ENCODE measurements at places on chromosomes 7 and 10.

- no peak for DNase-seq
These were observed 129.8 kb upstream of the TMEM229A start for GRCh38 chr7:124162667-124163066.

GRCh38 chr7:108001764-108002725 lies 916 bp downstream of the LAMB1 start:
- DNase-seq = peak; percentile 53

- DNase-seq = no peak
These were observed 47.9 kb downstream of the MTPN start for GRCh38 chr7:135929249-135929648.

- DNase-seq = no peak
These were observed 21.8 kb downstream of the SLC13A4 start for GRCh38 chr7:135706038-135706742.

DNA sequence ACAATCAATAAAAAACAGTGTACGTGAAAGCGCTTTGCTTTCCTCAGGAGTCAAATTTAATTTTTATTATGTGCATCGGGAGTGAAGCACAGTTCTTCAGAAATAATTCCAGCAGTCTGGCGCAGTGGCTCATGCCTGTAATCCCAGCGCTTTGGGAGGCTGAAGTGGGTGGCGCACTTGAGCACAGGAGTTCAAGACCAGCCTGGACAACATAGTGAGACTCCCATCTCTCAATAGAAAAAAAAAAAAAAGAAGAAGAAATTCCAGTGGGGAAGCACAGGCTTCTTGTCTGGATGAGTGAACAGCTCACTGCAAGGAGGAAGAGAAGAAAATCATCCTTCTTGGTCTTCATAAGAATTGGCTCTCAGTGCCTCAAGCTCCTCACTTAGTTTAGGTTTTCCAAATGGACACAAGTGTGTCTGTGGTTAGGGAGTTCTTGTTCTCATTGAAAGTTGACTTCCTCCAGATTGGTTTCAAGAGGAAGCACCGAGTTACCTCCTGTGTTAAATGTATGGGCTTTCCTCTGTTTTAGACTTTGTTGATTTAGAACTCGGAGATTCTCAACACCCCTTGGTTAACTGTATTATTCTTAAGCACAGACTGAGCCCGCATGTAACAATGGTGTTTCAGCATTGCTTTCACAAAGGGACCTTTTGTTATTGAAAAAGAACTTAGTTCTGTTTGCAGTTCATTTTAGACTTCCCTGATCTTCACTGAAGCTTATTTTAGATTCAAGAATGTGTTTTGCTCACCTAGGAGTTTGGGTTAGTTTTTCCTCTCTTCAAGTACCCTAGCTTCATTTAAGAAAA lies 28.0 kb downstream of the LMTK2 start:
- no peak for DNase-seq

DNA sequence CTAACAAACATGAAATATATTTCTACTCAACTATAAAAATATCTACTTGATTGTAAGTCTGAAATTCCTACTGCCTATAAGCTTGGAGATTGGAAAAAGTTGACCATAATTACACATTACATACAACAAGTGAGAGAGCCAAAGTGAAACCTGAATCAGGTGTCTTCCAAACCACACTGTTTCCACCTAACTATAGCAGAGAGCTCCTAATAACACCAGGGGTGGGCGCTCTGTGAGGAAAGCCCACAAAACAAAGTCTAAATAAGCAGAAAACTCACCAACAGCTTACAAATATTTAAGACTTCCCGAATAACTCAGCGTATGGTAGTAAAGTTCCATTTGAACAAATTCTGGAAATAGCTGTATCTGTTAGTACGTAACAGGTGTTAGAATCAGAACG lies 119.9 kb downstream of the GPR37 start:
- no peak for DNase-seq

GRCh38 chr10:97640868-97641811 lies 669 bp downstream of the PI4K2A start:
- peak; percentile 80 for DNase-seq

DNA sequence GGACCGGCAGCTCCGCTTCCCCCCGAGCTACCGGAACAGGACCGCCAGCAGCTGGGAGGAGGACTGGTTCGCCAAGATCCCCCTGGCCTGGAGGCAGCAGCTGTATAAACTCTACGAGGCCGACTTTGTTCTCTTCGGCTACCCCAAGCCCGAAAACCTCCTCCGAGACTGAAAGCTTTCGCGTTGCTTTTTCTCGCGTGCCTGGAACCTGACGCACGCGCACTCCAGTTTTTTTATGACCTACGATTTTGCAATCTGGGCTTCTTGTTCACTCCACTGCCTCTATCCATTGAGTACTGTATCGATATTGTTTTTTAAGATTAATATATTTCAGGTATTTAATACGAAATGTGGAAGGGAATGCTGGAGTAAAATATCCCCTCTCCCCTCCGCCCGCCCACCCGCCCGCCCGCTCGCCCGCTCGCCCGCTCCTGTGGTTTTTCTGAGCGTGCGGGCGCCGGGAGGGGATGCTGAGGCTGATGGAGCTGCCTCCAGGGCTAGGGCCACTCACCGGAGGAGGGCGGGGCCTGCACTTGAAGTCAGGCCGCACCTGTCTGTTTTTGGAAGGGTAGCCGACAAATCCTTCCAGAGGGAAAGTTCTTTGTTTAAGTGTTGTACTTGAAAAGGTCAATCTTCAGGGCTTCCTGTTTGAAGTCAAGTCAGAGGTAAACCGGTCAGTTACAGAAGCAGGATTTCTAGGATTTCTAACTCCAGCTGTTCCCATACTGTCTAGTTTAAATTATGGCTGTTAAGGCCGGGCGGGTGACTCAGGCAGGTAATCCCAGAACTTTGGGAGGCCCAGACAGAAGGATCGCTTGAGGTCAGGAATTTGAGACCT lies 30.5 kb downstream of the CHST12 start:
- no peak for DNase-seq

DNA sequence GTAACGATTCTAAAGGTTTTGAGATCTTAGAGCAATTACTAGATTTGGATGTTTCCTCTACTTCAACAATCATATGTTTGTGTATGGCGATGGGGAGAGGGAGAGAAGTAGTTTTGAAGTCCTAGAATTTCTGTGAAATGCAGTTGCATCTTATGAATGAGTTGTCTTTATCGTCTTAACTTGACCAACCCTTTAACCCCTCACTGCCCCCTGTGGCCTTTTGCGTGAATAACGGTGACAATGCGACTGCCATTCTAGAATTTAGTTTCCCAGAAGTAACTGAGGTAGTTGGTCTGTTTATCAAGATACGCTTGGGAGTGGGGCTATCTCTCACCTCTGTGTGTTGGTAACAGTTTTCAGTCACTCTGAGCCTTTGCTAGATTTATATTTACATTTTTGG lies 204.6 kb downstream of the HDAC9 start:
- no peak for DNase-seq

GRCh38 chr10:105988848-105989247 lies 1175.7 kb downstream of the SORCS1 start:
- no peak for DNase-seq

DNA sequence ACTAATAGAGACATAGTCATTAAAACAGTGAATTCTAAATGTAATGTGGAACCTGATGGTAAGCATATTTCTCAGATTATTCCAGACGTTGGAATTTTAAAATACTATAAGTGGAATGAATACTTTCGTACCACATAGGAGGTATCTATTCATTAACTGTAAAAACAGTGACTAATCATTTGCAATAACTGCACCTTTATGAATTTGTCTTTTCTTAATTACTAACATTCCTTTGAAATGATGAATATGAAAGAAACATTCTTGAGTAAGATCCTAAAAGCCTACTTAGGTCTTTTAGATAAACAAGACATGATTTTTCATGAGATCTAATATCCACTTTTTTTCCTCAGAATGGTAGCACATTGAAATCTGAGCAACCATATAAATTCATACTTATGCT lies 549.0 kb upstream of the LRRN3 start:
- no peak for DNase-seq

GRCh38 chr10:19971343-19972052 lies 155.3 kb downstream of the PLXDC2 start:
- no peak for DNase-seq

DNA sequence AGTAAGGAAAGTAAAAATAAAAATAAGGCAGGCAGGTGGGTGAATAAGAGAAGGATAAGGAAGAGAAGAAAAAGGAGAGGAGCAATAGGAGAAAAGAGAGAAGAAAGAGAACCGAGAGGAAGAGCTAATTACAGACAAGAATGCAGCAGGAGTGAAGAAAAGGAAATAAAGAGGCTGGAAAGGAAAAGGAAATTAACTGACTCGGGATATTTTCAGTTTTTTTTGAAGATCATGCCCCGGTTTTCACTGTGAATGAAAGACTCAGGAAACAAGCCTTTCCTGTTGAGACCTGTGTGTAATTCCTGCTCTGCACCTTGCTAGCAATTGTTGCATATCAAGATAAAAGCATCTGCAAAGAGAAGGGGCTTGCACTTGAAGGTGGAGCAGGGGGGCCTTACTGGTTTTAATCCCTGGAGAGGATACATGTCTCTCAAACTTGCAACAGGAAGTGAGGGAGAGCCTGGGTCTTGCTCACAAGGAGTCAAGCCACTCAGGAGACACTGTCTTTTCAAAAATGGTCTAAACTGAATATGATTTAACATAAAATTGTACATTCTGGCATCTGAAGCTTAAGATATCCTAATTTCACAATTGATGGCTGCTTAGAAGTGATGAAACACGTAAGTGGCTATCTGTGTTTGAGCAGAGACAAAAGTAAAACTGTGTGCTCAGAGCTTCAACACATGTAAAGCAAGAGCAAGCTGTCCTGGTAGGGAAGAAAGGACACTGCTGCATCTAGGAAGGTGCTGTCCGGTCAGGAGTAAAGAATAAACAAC lies 157.6 kb downstream of the FAM107B start:
- DNase-seq = no peak

DNA sequence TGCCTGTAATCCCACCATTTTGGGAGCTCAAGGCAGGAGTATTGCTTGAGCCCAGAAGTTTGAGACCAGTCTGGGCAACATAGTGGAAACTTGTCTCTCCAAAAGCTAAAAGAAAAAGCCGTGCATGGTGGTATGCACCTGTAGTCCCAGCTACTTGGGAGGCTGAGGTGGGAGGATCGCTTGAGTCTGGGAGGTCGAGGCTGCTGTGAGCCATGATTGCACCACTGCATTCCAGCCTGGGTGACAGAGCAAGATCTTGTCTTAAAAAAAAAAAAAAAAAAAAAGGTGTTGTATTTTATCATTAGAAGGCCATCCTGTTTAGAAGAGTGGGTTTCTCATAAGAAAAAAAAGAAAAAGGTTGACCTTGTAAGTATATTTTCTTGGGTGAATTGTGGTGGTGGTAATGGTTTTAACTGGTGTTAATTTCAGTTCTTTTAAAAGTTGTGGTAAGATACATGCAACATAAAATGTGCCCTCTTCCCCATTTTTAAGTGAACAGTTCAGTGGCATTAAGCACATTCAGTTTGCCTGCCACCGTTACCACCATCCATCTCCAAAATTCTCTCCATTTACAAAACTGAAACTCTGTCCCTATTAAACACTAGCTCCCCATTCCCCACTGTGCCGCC lies 34.7 kb downstream of the GRIFIN start:
- no peak for DNase-seq

DNA sequence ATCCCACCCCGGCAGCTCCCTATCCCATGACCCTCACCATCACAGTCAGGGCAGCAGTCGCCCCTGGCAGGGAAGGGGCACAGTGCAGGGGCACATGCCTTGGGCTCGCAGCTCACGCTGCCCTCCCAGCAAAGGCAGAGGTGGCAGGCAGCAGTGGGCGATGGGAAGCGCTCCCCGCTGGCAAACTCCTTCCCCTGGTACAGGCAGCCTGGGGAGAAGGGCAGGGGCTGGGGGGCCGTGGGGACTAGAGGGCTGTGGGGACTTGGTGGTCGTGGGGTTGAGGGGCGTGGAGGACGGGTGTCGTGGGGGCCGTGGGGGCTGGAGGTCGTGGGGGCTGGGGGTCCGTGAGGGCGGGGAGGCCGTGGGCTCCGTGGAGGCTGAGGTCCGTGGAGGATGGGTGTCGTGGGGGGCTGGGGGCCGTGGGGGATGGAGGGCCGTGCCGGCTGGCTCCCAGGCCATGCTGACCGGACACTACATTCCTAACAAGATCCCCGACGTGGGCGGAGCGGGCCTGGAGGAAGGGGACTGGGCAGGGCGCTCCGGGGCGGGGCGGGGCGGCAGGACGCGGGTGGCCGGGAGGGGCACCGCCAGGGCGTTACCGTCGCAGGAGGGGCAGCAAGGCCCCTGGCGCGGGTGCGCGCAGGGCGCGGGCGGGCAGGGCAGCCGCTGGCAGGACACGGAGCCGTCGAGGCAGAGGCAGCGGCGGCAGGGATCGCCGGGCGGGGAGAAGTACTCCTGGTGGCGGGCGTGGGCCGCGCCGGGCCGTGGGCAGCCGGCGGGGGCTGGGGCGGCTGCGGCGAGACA lies 20.0 kb downstream of the KCP start:
- DNase-seq = no peak

GRCh38 chr7:98617051-98617959 lies at the start of gene NPTX2:
Gene NPTX2, plus strand, starts transcription at chr7:98617285. Its CDS starts 177 bp downstream, at chr7:98617462.
- peak; percentile 12 for DNase-seq

DNA sequence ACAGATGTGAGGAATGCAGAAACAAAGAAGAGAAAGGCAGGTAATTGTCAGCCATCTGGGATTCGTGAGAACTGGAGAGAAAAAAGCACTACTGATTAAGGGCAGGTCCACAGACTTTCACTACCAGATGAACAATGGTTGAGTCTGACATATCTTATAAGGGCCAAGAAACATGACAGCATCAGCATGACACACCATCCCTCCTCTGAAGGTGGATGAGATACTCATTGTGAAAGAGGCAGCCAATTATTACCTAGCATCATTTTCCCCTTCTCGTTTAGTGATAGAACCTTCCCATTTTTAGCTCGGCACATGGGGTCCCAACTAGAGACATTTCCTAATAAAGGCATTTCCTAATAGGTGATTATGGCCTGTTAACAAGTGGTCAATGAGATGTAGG lies 19.2 kb upstream of the MET start:
- peak; percentile 29 for DNase-seq

- DNase-seq = no peak
These were observed 103.7 kb upstream of the RELN start for GRCh38 chr7:104093127-104093526.

DNA sequence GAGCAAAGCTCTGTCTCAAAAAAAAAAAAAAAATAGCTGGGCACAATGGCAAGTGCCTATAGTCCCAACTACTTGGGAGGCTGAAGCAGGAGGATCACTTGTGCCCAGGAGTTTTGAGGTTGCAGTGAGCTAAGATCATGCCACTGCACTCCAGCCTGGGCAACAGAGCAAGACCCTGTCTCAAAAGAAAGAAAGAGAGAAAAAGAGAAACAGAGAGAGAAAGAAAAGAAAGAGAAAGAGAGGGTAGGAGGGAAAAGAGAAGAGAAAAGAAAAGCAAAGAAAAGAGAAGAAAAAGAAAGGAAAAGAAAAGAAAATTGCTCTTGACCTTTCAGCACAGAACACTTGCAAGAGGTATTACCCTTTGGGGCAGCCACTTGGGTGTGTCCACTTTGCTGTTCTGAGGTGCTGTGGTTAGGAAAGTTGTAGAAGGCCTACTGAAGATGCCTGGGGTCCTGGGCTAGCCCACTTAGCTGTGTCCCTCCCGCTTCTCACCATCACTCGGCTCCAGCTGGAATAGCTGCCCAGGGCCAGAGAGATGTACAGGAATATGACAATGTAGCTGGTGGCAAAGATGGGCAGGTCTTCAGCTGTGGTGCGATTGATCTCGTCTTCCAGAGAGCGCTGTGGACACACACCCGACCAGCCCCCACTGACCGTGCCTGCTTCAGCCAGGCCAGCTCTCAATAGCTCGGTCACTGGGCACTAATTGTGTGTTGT lies 5.6 kb downstream of the NPC1L1 start:
- DNase-seq = no peak

- DNase-seq = no peak
These were observed 301.0 kb downstream of the LHFPL3 start for GRCh38 chr7:104629408-104629807.

GRCh38 chr10:73838827-73839226 lies 27.4 kb upstream of the NDST2 start:
- peak; percentile 44 for DNase-seq

- DNase-seq = no peak
These were observed 6.4 kb downstream of the ANTXRL start for GRCh38 chr10:46293228-46293627.

Data from fibroblast of the aortic adventitia (primary cell).